ENCODE measurements at places on chromosomes 4 and X. TPM values are rescaled to one million over a fixed set of nuclear protein-coding genes. Genes with fewer than 3 reads are reported as not detected.

The ASB9 gene
- total RNA-seq, result 1.3 TPM

- peak; percentile 49 for DNase-seq
- peaks cover 45% of the 10 kb centered on the region for H3K27me3 ChIP-seq
- no peaks in the 10 kb centered on the region for H3K36me3 ChIP-seq
- peak overlapping the region; percentile 57 for H3K27ac ChIP-seq
Observed at GRCh38 chrX:125205133-125205917, 114.3 kb upstream of the TEX13C start.

The LEF1 gene
- 0.41 TPM for total RNA-seq

The SCML2 gene
- total RNA-seq, result 1.1 TPM

- no peak for DNase-seq
- peaks cover 100% of the 10 kb centered on the region for H3K4me1 ChIP-seq
- no peaks in the 10 kb centered on the region for H3K27me3 ChIP-seq
- peak overlapping the region; percentile 74 for H3K4me3 ChIP-seq
- H3K36me3 ChIP-seq, result peaks cover 7% of the 10 kb centered on the region
- H3K27ac ChIP-seq, result peak overlapping the region; percentile 100
Observed at GRCh38 chr4:38674258-38675144, 10.5 kb downstream of the KLF3 start.

The UGT2B7 gene
- not detected for total RNA-seq

GRCh38 chrX:68683580-68683979, 36.1 kb downstream of the STARD8 start:
- DNase-seq, result no peak
- H3K4me3 ChIP-seq, result peak overlapping the region; percentile 6
- H3K4me1 ChIP-seq, result peaks cover 72% of the 10 kb centered on the region
- H3K27me3 ChIP-seq, result no peaks in the 10 kb centered on the region

GRCh38 chr4:8589823-8590545, 2.6 kb upstream of the CPZ start:
- peaks cover 98% of the 10 kb centered on the region for H3K27me3 ChIP-seq
- H3K4me1 ChIP-seq, result peaks cover 13% of the 10 kb centered on the region
- H3K27ac ChIP-seq, result no peak overlapping the region
- DNase-seq, result no peak
- H3K4me3 ChIP-seq, result no peak overlapping the region

The ABCB7 gene
- 37.2 TPM for total RNA-seq

The PAGE4 gene
- total RNA-seq, result not detected

DNA sequence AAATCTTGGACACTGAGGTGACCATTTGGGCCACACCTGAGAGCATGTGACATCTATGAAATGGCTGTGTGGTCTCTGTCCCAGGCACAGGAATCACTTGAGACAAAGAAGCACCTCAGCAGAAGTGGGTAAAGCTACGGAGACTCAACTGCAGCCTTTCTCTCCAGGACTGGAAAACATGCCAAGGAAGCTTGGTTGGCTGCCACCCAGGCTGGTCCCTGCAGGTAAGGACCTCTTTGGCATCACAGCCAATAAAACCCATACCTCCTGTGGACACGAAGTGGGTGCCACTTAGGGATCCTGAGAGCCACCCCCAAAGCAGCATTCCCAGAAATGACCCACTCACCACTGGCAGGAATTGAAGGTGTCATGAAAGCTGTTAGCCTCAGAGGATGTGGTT, 74.6 kb downstream of the LEF1 start:
- H3K27ac ChIP-seq, result no peak overlapping the region
- H3K4me3 ChIP-seq, result no peak overlapping the region
- no peaks in the 10 kb centered on the region for H3K4me1 ChIP-seq
- peaks cover 9% of the 10 kb centered on the region for H3K27me3 ChIP-seq
- H3K36me3 ChIP-seq, result no peaks in the 10 kb centered on the region

DNA sequence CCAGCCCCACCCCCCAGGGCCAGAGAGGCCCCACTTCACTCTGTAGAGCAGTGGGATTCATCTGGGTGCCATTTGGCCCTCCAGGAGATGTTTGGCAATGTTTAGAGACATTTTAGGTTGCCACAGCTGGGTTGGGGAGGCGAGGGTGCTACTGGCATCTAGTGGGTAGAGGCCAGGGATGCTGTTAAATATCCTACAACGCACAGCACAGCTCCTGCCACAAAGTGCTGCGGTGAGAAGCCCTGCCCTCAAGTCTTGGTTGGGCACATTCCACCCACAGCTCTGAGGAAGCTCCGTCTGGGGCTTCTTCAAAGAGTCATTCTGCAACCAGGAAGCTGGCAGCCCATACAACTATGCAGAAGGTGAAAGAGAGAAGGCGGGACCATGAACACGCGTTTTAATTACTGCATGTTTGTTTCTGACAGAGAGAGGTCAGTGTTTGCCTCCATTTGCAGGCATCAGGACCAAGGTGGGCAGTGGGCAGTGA, 48.1 kb upstream of the FAM9C start:
- no peaks in the 10 kb centered on the region for H3K27me3 ChIP-seq
- H3K4me3 ChIP-seq, result no peak overlapping the region
- H3K36me3 ChIP-seq, result no peaks in the 10 kb centered on the region
- peak overlapping the region; percentile 71 for H3K27ac ChIP-seq
- DNase-seq, result no peak
- peaks cover 15% of the 10 kb centered on the region for H3K4me1 ChIP-seq

The PAGE1 gene
- total RNA-seq, result not detected

All from left ventricle myocardium inferior (tissue), 1 donor.